Omental fat pad (tissue), 4 donors: ENCODE measurements at places on chromosomes 6 and 20. TPM values are rescaled to one million over a fixed set of nuclear protein-coding genes. Genes with fewer than 3 reads are reported as not detected.

DNA sequence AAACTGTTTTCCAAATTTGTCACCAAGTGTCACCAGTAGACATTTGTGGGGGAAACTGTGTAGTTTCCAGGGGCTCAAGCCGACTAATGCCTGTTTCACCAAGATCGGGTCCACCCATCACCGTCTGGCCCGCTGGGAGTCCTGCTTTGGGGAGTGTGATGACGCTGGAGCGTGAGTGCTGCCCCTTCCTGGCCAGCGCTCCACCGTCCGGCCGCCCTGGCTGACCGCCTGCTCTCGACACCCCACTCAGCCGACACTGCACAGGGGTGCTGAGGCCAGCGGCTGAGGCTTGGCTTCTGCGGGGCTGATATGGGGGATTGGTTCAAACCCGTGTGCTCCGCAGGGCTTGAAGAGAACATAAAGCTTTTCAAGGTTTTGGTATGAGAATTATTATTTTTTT lies 160.1 kb downstream of the SMOC2 start:
- no peak for DNase-seq

The TGM3 gene
- not detected for total RNA-seq

GRCh38 chr6:155022721-155023120 lies 27.6 kb downstream of the TIAM2 start:
- no peak for DNase-seq

The TPBG gene
- 28.1 TPM for total RNA-seq

The MMP24 gene
- 4.8 TPM for total RNA-seq

The DLL1 gene
- total RNA-seq, result 14.4 TPM

DNA sequence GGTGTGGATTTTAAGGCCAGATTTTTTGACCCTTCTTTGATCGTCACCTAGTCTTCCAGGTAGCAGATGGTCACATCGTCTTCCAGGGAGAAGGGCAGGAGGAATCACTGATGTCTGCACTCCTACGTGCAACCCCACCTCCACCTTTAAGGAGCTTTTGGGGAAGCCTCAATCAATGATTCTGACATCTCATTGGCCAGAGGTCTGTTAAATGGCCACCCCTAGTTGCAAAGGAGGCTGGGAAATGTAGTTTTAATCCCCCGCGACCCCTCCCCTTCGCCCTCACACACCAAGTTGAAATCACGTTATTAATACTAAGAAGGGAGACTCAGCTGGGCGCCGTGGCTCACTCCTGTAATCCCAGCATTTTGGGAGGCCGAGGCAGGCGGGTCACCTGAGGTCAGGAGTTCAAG lies 151.4 kb downstream of the BCAS1 start:
- DNase-seq, result no peak

GRCh38 chr6:43163899-43164298 lies 7.2 kb upstream of the SRF start:
- DNase-seq, result no peak

DNA sequence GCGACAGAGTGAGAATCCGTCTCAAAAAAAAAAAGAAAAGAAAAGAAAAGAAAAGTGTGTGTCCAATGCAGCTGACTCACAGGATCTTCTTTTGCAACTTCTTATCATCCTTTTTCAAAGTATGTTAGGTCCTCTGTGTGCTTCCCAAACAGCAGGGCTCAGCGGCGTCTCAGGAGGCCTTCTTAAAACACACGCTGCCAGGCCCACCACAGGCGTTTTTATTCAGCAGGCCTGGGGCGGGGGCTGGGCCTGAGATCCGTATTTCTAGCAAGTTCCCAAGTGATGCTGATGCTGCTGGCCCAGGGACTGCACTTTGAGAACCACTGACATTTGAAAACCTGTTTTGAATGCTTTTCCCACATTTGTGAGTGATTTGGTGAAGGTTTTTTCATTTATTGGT lies 57.1 kb downstream of the PSMG4 start:
- no peak for DNase-seq

The VSX1 gene
- not detected for total RNA-seq

DNA sequence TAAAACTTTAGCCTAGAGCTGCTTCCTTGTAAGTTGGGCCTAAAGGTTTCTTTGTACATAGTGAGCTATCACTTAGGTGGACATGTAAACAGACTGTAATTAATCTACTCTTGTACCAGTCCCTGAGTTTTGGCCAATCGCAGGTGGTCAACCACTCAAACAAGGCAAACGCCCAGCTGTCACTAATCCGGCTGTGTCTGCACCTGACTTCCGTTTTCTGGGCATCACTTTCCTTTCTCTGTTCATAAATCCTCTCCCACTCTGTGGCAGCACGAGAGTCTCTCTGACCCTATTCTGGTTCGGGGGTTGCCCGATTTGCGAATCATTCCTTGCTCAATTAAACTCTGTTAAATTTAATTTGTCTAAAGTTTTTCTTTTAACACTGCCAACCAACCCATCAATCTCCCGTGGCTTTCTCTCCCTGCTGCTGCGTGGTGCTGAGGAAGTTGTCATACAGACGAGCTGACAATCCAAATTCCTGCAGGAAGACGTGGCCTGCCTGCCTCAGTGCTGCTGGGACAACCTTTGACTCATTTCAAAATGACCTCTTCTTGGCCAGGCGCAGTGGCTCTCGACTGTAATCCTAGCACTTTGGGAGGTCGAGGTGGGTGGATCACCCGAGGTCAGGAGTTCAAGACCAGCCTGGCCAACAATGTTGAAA lies 206.3 kb downstream of the QKI start:
- DNase-seq, result no peak

GRCh38 chr6:4751823-4752464 lies 24.3 kb upstream of the CDYL start:
- DNase-seq, result no peak

- no peak for DNase-seq
These were observed 61.3 kb downstream of the TRERF1 start for GRCh38 chr6:42390228-42390934.

DNA sequence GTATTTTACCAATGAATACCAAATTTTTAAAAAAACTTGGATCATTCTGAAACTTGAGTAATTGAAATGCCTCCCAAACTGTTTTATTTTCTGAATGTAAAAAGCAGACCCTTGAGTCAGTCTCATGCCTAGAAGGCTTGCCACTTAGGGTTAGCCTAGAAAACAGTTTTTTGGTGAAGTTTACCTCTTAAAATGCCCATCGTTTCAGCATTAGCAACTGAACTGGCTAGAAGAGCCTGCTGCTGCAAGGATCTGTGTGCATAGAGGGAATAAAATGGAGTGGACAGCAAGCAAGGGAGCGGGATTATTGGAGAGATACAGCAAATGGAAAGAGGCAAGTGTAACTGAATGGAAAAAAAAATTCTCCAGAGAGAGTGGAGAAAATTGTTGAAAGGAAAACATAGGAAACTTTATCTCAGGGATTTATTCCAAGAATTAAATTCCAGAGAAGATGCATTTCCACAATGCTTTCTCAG lies 40.1 kb downstream of the ADGRG6 start:
- DNase-seq, result no peak

- no peak for DNase-seq
These were observed 715 bp downstream of the PSMF1 start for GRCh38 chr20:1119128-1119505.

- no peak for DNase-seq
These were observed 203.8 kb downstream of the KIF16B start for GRCh38 chr20:16369441-16369840.

DNA sequence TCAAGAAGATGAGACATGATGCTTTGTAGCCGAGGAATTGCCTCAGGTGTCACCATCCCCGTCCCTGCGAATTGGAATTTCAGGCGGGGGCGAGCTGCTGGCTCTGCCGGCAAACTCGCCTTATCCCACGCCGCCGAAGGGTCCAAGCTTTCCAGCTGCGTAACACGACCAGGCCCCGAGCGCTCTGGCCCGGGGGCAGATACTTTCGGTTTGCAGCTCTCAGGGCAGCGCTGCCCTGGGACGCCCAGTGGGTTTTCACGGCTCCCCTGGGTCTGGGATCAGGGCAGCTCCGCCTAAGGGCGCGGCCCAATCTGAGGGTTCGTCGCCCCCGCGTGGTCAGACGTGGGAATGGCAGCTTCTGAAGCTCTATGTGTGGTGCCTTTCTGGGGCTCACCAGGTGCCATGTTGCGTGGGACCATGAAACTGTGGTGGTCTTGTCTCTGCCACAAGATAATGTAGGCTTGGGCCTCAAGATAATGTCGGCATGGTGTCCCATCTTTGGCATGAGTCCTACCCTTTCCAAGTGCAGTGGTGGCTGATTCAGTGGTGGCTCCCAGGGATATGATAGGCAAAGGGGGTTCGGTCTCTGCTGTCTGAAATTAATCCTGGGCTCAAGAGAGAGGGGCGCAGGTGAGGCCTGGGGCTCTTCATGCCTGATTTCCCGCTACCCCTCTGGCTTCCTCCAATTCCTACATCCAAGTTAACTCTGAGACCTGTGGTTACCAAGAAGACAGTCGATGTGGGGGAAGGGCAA lies 21.0 kb downstream of the PIGT start:
- DNase-seq, result peak; percentile 76

DNA sequence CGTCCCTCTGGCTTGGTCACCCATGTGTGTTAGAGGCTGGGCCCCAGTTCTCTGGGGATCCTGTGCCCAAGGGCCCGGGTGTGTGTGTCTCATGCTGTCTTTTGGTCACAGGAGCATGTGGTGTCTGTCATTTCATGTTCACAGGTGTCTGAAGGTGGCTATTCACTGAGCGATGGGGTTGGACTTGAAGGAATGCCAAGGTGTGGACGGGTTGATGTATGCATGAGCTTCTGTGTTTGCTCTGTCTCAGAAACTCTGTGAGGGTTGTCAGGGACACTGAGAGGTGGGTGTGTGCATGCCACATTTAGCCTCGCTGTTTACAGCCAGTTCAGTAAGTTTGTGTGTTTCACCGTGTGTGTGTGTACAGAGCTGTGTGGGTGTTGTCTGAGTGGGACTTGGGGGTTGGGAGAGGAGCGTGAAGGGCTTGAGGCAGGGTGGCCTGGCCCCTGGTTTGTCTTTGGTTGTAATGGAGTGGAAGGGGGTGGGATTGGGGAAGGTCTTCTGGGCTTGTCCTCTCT lies 1.2 kb downstream of the DDR1 start:
- DNase-seq, result no peak

GRCh38 chr6:16698997-16699868 lies 62.0 kb downstream of the ATXN1 start:
- DNase-seq, result no peak

- no peak for DNase-seq
These were observed 89.6 kb downstream of the FOXO3 start for GRCh38 chr6:108650325-108650724.

GRCh38 chr6:40516429-40516828 lies 70.7 kb downstream of the LRFN2 start:
- no peak for DNase-seq

The MARCKS gene
- 22.6 TPM for total RNA-seq

DNA sequence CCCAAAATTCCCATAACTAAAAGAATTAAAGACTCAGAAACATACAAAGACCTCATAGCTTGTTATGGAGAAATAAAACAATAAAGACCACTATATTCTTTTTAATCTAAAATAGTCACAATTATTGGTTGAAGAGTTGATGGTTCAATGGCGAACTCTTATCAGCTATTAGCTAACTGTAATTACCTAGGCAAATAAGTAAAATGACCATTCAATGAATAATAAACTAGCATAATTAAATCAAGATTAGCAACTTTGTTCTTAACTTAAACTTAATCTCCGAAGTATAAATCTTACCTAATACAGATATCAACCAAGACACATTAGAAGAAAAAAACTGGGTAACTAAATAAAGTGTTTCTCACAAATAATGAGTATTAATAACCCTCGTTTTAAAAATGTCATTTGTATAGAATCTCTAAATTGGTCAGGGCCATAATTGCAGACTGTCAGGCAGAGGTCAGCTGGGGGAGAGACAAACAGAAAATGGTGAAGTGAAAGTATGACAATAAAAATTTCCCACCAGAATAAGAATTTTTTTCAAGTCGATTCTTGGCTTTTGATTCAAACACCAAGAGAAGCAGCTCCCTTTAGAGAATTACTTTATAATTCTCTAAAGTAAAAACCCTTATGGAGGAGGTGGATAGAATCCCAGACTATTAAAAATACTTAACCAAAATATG lies 1.7 kb downstream of the FKBP5 start:
- DNase-seq, result no peak

The GABRR1 gene
- not detected for total RNA-seq

The LTA gene
- total RNA-seq, result not detected

DNA sequence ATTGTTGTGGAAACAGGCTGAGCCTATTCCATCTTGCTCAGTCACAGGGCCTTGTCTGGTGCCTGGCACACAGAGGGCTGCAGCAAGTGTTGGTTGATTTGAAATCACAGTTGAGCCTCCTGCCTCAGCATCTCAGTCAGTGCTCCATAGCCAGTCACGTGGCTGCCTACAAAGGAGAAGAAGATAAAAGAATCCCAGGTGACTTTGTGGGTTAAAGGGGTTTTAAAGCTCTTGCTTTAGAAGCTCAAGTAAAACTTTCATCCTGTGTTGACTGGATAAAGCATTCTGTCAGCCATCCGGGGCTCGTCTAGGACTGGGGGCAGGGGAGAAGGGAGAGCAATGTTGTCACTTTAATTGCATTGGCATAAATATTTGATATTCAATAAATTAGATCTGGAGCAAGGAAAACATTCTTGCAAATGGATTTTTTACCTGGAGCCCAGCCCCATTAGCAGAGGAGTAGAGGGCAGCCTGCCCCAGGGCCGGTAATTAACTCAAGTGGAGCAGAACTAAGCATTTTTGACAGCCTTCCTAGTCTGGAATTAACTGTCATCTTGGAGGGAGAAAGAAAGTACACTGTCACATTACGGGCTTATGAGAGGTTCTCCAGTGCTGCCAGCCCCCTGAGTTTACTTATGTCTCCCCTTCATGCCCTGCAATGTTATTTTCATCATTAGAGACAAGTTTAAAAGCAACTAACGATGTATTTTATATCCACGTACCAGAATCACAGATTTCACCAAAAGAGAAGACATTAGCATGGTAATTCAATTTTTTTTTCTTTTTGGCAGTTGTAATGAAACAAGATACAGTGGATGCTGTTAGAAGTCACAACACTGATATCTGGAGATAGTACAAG lies 71.7 kb upstream of the GTSF1L start:
- DNase-seq, result no peak

- DNase-seq, result no peak
These were observed 145.7 kb upstream of the GGTLC1 start for GRCh38 chr20:24134284-24134683.

- DNase-seq, result no peak
These were observed 15.9 kb upstream of the ZNF133 start for GRCh38 chr20:18272451-18272850.

The THBS2 gene
- 115 TPM for total RNA-seq

The DCDC2 gene
- total RNA-seq, result 0.09 TPM

DNA sequence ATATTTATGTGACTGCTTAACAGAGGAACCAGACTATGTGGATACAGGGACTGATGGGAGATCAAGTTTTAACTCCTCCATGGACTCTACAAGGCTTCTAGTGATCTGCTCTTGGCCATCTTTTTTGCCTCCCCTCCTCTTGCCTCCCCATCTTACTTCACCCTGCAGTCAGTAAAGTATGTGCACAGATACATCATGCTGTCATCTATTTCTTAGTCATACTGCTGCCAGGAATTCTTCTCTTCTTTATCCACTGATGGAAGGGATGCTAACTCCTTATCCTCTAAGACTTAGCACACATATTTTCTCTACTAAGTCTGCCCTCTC lies 27.6 kb upstream of the FAM83C start:
- no peak for DNase-seq

The CCDC170 gene
- 1.3 TPM for total RNA-seq

The TFAP2D gene
- total RNA-seq, result not detected
